Natural killer cell treated with Interleukin-12 subunit alpha and Interleukin-12 subunit beta and Interleukin-15 and Interleukin-18, amount 100 ng/mL, for 72 hours (primary cell): ENCODE measurements at places on chromosomes 11 and 22. TPM values are rescaled to one million over a fixed set of nuclear protein-coding genes. Genes with fewer than 3 reads are reported as not detected.

Gene DSCAML1
- not detected for total RNA-seq

Gene SLC5A4
- not detected for total RNA-seq

Gene DDI1
- total RNA-seq, result not detected

Gene MRGPRF
- total RNA-seq, result not detected

Gene MCM5
- total RNA-seq, result 169 TPM

- DNase-seq, result no peak
Observed at GRCh38 chr11:15471048-15471894, 356.5 kb downstream of the INSC start.

- no peak for DNase-seq
Observed at GRCh38 chr11:78646564-78647185, 72.0 kb upstream of the NARS2 start.

- DNase-seq, result no peak
Observed at GRCh38 chr11:13149991-13150390, 127.6 kb upstream of the BMAL1 start.

GRCh38 chr22:45917146-45917545, 59.8 kb downstream of the WNT7B start:
- DNase-seq, result no peak

DNA sequence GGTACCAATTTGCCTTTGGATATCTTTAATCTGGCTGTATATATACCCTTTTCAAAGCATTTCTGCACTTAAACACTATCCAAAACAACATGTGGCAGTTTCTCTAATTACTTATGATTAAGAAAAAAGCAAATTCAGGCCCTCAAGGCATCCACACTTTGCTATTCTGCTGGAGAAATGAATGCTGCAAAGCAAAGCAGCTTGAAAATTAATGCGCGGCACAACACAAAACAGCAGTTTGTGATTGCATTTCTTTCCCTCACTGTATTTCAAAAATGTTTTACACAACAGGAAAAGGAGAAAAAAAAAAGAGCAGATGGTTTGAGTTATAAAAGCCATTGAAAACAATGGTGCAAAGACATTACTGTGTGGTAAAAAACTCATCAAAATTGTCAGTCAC, 738.4 kb upstream of the RAG2 start:
- DNase-seq, result no peak

DNA sequence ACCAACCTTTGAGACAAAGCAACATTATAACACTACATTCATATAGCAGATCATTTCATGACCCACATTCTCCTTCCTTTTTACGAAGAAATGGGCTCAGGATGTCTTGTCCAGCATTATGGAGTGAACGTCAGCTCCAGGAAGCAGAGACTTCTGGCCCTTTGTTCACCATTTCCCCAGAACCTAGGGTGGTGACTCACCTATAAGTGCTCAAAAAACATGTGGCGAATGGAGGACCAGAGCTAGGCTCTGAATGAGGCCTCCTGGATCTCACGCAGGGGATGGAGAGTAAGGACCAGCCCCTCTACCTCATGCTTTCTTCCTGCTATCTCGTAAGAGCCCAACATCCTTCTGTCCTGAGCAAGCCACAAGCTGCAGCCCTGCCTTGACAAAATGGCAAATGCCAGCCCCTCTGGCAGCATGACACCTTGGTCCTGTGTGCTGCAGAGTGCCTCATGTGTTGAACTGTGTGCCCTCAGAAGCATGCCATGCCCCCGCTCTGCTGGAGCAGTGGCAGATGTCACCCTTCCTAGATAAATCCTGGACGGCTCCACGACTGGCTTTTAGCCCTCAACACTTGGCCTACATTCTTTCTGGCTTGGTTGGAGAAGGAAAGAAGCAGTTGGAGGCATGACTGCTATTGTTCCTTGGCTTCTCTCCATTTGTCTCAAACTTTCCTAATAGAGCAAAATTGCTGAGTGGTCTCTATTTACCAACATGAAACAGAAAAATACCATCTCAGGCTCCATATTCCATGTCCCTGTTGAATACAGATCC, 6.5 kb upstream of the ST3GAL4 start:
- DNase-seq, result peak; percentile 35
